Osteoblast (primary cell): ENCODE measurements at places on chromosomes 7 and 10. TPM values are rescaled to one million over a fixed set of nuclear protein-coding genes. Genes with fewer than 3 reads are reported as not detected.

GRCh38 chr10:58932577-58933314 is 243.7 kb upstream of the PHYHIPL start:
- H3K4me3 ChIP-seq, result no peak overlapping the region
- no peaks in the 10 kb centered on the region for H3K27me3 ChIP-seq
- no peak for DNase-seq
- no peak overlapping the region for H3K27ac ChIP-seq
- H3K4me1 ChIP-seq, result peaks cover 8% of the 10 kb centered on the region

- peaks cover 3% of the 10 kb centered on the region for H3K27me3 ChIP-seq
- H3K4me1 ChIP-seq, result peaks cover 6% of the 10 kb centered on the region
- no peak overlapping the region for H3K4me3 ChIP-seq
- H3K27ac ChIP-seq, result no peak overlapping the region
- DNase-seq, result no peak
- no peaks in the 10 kb centered on the region for H3K36me3 ChIP-seq
Measured at GRCh38 chr10:86952106-86952505, 5.3 kb downstream of the MMRN2 start.

- H3K4me1 ChIP-seq, result peaks cover 21% of the 10 kb centered on the region
- H3K4me3 ChIP-seq, result peak overlapping the region; percentile 77
- peak overlapping the region; percentile 59 for H3K27ac ChIP-seq
- H3K36me3 ChIP-seq, result no peaks in the 10 kb centered on the region
Measured at GRCh38 chr10:75295868-75296441, 60.2 kb upstream of the COMTD1 start.

- H3K27me3 ChIP-seq, result no peaks in the 10 kb centered on the region
- DNase-seq, result peak; percentile 23
- peaks cover 63% of the 10 kb centered on the region for H3K4me1 ChIP-seq
- H3K36me3 ChIP-seq, result peaks cover 72% of the 10 kb centered on the region
- H3K4me3 ChIP-seq, result no peak overlapping the region
Measured at GRCh38 chr7:134836447-134836846, 57.0 kb downstream of the CALD1 start.

GRCh38 chr10:5589661-5590511 is 65.1 kb downstream of the CALML3 start:
- peaks cover 29% of the 10 kb centered on the region for H3K4me1 ChIP-seq
- H3K27me3 ChIP-seq, result no peaks in the 10 kb centered on the region
- H3K36me3 ChIP-seq, result no peaks in the 10 kb centered on the region

Gene AGK
- total RNA-seq, result 23.9 and 26.1 TPM in 2 replicates

DNA sequence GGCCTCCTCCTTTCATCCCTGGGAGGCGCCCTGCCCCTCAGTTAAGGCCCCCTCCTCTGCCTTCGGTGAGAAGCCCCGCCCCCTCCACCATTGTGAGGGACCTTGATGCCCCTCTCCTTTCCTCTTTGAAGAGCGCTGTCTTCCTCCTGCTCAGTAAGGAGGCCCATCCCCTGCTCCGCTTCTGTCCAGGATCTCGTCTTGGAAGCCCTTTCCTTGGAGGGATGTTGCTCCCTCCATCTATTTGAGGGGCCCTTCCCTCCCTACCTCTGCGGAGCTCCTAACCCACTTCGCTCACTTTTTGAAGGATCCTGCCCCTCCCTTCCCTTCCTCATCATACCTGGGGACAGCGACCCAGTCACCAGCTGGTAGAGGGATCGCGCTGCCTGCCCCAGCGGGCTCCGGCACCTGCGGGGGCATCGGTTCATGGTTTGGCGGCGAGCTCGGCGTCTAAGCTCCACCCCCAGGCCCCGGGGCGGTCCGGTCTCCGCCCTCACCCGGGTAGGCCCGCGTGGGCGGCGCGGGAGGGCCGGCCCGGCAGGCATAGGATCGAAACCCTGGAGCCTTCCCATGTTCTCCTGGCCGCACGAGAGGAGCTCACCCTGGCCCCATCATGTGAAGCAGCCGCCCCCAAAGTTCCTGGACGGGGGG is 4.1 kb downstream of the KCNIP2 start:
- no peaks in the 10 kb centered on the region for H3K27me3 ChIP-seq
- H3K36me3 ChIP-seq, result no peaks in the 10 kb centered on the region
- H3K4me3 ChIP-seq, result peak overlapping the region; percentile 71
- H3K4me1 ChIP-seq, result peaks cover 10% of the 10 kb centered on the region

Gene MYL7
- total RNA-seq, result not detected in 2 replicates

DNA sequence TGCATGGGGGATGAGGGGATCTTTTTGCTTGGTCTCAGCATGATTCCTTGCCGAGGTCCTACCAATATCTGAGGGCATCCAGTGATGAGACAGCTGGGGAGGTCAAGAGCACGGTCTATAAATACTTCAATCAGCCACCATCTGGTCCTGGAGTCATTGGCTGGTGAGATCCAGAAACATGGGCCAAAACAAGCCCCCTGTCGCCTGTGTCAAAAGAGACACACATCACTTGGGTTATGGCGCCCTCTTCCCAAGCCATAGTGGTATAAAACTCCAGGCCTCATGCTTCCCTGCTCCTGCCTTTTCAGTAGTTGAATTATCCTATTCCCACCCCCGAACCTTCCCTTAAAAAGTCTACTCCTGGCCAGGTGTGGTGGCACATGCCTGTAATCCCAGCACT is 60.9 kb downstream of the SLC35B4 start:
- H3K4me1 ChIP-seq, result no peaks in the 10 kb centered on the region
- H3K27ac ChIP-seq, result no peak overlapping the region
- no peaks in the 10 kb centered on the region for H3K36me3 ChIP-seq
- DNase-seq, result no peak
- H3K4me3 ChIP-seq, result no peak overlapping the region
- no peaks in the 10 kb centered on the region for H3K27me3 ChIP-seq

DNA sequence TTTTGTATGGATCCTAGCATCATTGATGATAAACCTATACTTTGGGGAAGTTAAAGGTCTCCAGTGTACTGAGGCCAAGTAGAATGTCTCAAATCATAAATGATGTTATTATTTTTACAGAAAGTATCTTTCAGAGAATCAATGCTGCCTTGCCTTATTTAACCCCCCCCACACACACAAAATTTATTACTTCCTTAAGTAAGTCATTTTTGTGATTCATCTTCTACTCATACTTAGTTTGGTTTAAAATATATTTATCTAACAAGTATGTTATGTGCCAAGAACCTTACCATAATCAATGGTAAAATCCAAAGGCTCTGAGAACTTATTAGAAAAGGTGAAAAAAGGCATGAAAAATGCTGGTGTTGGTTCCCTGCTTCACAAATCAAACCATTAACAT is 18.8 kb upstream of the CLDN12 start:
- peaks cover 29% of the 10 kb centered on the region for H3K36me3 ChIP-seq
- H3K27me3 ChIP-seq, result no peaks in the 10 kb centered on the region
- DNase-seq, result no peak
- peak overlapping the region; percentile 86 for H3K27ac ChIP-seq

DNA sequence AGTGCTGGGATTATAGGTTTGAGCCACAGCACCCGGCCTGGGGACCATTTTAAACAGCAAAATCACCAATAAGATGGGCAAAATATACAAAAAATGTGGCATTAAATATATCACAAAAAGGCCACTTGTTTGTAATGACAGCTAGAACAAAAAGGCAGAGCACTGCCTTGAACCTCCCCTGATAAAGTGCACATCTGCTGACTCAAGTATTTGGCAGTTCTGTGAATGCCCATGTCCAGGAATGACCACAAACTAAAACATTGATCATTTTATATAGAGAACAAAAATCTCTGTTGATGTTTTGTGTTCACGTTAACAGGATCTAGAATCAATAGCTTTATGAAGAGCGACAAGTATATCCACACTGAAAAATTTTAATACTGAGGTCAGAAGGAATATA is 21.5 kb downstream of the HERC4 start:
- no peak for DNase-seq
- H3K27me3 ChIP-seq, result no peaks in the 10 kb centered on the region
- H3K36me3 ChIP-seq, result peaks cover 46% of the 10 kb centered on the region
- H3K4me3 ChIP-seq, result no peak overlapping the region
- H3K4me1 ChIP-seq, result peaks cover 33% of the 10 kb centered on the region

- peak; percentile 57 for DNase-seq
- H3K27ac ChIP-seq, result no peak overlapping the region
- H3K27me3 ChIP-seq, result no peaks in the 10 kb centered on the region
- no peak overlapping the region for H3K4me3 ChIP-seq
Measured at GRCh38 chr10:109456566-109457301, 466.6 kb downstream of the XPNPEP1 start.

Gene SPDYE2
- total RNA-seq, result not detected in 2 replicates

Gene ASB4
- total RNA-seq, result not detected in 2 replicates

- no peaks in the 10 kb centered on the region for H3K27me3 ChIP-seq
- H3K36me3 ChIP-seq, result no peaks in the 10 kb centered on the region
- no peak overlapping the region for H3K27ac ChIP-seq
- no peak overlapping the region for H3K4me3 ChIP-seq
Measured at GRCh38 chr7:118040562-118040961, 143.4 kb upstream of the LSM8 start.

GRCh38 chr10:33334153-33334804 is at the start of gene NRP1:
Gene NRP1, minus strand, starts transcription at chr10:33334667. Its CDS starts 285 bp downstream, at chr10:33334382.
- H3K36me3 ChIP-seq, result peaks cover 16% of the 10 kb centered on the region
- DNase-seq, result peak; percentile 92
- peak within 1 kb of the TSS; percentile 75 for H3K4me3 ChIP-seq
- H3K4me1 ChIP-seq, result peaks cover 44% of the 10 kb centered on the region
- no peaks in the 10 kb centered on the region for H3K27me3 ChIP-seq

GRCh38 chr10:11170993-11171851 is 153.6 kb downstream of the CELF2 start:
- H3K4me3 ChIP-seq, result no peak overlapping the region
- H3K27ac ChIP-seq, result no peak overlapping the region
- H3K27me3 ChIP-seq, result no peaks in the 10 kb centered on the region
- H3K36me3 ChIP-seq, result no peaks in the 10 kb centered on the region
- no peaks in the 10 kb centered on the region for H3K4me1 ChIP-seq

Gene PNLIPRP3
- 0.59 and 0.72 TPM in 2 replicates for total RNA-seq

- H3K4me1 ChIP-seq, result no peaks in the 10 kb centered on the region
- H3K4me3 ChIP-seq, result no peak overlapping the region
- no peaks in the 10 kb centered on the region for H3K27me3 ChIP-seq
- H3K27ac ChIP-seq, result no peak overlapping the region
Measured at GRCh38 chr7:98231493-98232262, 20.4 kb downstream of the TECPR1 start.

DNA sequence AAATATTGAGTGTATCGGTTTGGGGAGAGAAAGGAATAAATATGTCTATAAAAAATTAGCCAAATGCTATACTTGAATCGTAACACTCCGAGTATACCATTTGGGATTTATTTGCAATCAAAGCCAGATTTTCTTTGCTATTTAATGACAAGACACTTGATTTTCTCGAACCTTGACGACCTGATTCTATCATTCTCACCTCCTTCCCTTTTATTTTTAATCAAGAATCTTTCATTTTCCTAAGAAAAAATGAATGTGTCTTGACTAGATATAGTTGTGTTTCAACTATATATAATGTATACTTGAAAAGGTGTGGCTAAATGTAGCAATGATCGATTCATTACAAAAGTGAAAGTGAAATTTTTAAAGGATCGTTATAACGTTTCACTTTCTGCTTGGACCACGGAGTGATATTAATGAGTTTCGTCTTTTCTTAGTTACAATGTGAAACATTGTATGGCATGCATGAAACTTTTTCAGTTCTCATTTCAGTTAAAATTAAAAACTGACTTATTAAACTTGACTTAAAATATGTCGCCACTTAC is 562 bp downstream of the NUB1 start:
- peaks cover 16% of the 10 kb centered on the region for H3K36me3 ChIP-seq
- H3K4me3 ChIP-seq, result peak overlapping the region; percentile 88
- H3K4me1 ChIP-seq, result peaks cover 10% of the 10 kb centered on the region
- peak overlapping the region; percentile 51 for H3K27ac ChIP-seq
- no peak for DNase-seq

- H3K27me3 ChIP-seq, result no peaks in the 10 kb centered on the region
- no peak for DNase-seq
- H3K27ac ChIP-seq, result no peak overlapping the region
- H3K36me3 ChIP-seq, result no peaks in the 10 kb centered on the region
- no peaks in the 10 kb centered on the region for H3K4me1 ChIP-seq
Measured at GRCh38 chr7:110771717-110772116, 319.2 kb upstream of the LRRN3 start.

Gene GPR15LG
- not detected in 2 replicates for total RNA-seq
